Endothelial cell of umbilical vein (primary cell): ENCODE measurements at places on chromosomes 4 and X. TPM values are rescaled to one million over a fixed set of nuclear protein-coding genes. Genes with fewer than 3 reads are reported as not detected.

Gene PDCL2
- not detected in 2 replicates for polyA plus RNA-seq

Gene ODAPH
- polyA plus RNA-seq, result not detected in 2 replicates

Gene MMRN1
- polyA plus RNA-seq, result 93.9 and 143 TPM in 2 replicates

Gene DCUN1D4
- 20.5 and 24.8 TPM in 2 replicates for polyA plus RNA-seq

Gene ACTRT1
- not detected in 2 replicates for polyA plus RNA-seq

Gene PNPLA4
- polyA plus RNA-seq, result 10.4 and 13.1 TPM in 2 replicates

Gene ZNF81
- 2.1 and 2.7 TPM in 2 replicates for polyA plus RNA-seq

Gene HMX1
- polyA plus RNA-seq, result not detected in 2 replicates

Gene ASMT
- 0.10 TPM in 1 of 2 replicates, not detected in the other for polyA plus RNA-seq

Gene ESX1
- 0.05 TPM in 1 of 2 replicates, not detected in the other for polyA plus RNA-seq

Gene ARMCX2
- polyA plus RNA-seq, result 37.4 and 41.4 TPM in 2 replicates

Gene GLRA2
- polyA plus RNA-seq, result not detected in 2 replicates

Gene IGSF1
- not detected in 2 replicates for polyA plus RNA-seq

Gene FGB
- polyA plus RNA-seq, result not detected in 2 replicates

Gene DGKK
- polyA plus RNA-seq, result not detected in 2 replicates

Gene BEND2
- polyA plus RNA-seq, result not detected in 2 replicates

Gene PDS5A
- polyA plus RNA-seq, result 13.0 and 17.5 TPM in 2 replicates

Gene GRIA2
- polyA plus RNA-seq, result not detected in 2 replicates

Gene TMPRSS11E
- not detected in 2 replicates for polyA plus RNA-seq

Gene AKAP4
- not detected in 2 replicates for polyA plus RNA-seq

Gene SHROOM4
- polyA plus RNA-seq, result 29.7 and 29.8 TPM in 2 replicates

Gene CEP135
- 1.6 and 2.8 TPM in 2 replicates for polyA plus RNA-seq

Gene CWH43
- polyA plus RNA-seq, result not detected in 2 replicates

Gene IL13RA2
- polyA plus RNA-seq, result not detected in 2 replicates
